ENCODE measurements at places on chromosomes 7 and 10.

DNA sequence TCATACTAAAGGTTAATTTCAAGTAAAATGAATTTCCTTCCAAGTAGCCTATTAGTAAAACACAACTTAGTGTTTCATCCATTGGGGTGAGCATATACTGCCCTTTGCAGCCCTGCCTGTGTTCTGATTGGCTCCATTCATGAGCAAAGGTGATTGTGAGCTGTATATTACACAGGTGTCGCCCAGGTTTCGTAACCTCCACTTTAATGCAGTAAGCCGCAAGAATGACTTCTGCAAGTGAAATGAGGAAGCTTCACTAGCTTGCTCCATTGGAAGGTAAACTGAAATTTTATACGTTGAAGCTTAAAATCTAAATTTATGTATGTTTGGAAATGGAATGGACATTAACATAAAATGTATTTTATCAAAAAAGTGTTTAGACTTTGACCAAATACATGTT is 24.4 kb downstream of the MTURN start:
- DNase-seq = no peak

- DNase-seq = no peak
These were observed 16.0 kb downstream of the SEMA3C start for GRCh38 chr7:80902716-80903308.

DNA sequence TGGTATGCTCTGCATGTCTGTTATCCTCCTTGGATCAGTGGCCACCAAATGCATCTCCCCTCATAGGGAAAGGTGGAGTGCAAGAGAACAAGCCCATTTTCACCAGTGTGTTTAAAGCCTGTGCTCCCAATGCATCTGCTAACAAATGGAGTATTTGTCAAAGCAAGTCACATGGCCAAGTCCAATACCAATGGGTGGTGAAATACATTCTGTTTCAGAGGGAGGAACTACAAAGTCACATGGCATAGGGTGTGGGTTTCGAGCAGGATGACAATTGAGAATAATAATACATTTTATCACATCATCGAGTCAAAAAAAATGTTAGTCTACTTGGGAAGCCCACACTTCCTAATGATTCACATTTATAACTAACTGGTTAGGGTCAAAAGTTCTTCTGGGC is 62.7 kb downstream of the SUGCT start:
- no peak for DNase-seq

GRCh38 chr10:102641402-102641801 is 2.9 kb upstream of the TRIM8 start:
- no peak for DNase-seq

DNA sequence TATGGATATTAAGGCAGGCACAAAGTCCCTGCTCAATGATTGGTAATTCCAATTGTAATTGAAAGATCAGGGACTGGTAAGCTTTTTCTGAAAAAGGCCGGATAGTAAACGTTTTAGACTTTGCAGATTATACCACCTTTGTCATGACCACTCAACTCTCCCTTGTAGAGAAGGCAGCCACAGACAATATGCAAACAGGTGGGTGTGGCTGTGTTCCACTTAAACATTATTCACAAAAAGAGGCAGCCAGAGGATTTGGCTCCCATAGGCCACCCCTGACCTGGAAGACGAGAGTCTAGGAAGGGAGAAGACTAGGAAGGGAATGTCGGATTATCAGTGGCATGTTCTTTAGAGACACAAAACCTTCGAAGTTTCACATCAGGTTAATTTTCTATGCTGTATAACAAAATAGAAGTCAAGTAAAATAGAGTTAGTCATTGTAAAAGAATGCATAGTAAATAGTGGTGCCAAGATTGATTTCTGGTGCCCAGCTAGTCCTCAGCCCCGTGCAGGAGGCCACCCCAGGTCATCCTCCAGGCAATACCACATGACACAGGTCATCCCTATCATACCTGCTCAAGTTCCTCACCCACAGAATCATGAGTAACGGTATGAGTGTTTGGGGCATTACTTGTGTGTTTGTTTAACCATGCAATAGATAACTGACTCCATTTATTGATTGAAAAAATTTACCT is 193.8 kb downstream of the PLPP4 start:
- DNase-seq = no peak

DNA sequence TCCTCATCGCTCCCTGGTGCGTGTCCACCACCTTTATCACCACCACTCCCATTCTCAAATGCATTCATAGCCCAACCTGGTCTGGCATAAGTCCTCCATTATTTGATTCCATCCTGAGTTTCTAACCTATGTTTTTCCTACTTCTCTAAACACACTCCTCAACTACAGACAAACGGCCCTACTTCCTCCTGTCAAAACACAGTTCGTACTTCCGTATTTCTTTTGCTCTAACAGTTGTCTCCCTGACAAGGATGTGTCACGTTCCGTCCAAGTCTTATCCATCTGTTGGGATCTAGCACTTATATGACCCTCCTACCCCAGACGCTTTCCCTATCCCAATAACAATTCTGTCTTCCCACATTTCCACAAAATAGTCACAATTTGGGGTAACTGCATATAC is 46.8 kb downstream of the DOCK4 start:
- DNase-seq = no peak

- no peak for DNase-seq
These were observed 12.8 kb downstream of the RAB11FIP2 start for GRCh38 chr10:118033905-118034304.

GRCh38 chr10:133294189-133294588 is 14.5 kb downstream of the TUBGCP2 start:
- DNase-seq = no peak

DNA sequence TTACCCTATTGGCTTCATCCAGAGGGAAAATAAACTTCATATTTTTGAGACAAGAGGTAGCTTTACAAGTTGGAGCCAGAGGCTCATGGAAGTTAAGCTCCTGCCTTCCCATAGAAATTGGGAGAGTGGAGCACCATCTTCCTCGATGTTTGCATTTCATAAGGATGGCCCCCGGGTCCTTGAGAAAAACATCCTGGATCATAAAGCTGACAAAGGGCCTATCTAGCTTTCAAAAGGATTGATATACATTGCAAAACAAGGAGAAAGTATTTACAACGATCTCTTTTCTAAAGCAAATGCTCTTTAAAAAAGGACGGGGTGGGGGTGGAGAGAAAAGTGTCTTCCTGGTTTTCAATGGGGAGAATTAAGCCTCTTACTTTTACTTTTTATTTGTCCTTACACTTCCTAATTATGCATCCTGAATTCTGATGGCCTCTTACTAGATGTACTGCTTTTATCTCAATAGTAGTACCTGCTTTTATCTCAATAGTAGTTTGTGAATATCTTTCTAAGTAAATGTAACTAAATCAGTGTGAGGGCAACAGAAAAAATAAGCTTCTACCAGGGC is 65.6 kb downstream of the PTPRZ1 start:
- DNase-seq = no peak

DNA sequence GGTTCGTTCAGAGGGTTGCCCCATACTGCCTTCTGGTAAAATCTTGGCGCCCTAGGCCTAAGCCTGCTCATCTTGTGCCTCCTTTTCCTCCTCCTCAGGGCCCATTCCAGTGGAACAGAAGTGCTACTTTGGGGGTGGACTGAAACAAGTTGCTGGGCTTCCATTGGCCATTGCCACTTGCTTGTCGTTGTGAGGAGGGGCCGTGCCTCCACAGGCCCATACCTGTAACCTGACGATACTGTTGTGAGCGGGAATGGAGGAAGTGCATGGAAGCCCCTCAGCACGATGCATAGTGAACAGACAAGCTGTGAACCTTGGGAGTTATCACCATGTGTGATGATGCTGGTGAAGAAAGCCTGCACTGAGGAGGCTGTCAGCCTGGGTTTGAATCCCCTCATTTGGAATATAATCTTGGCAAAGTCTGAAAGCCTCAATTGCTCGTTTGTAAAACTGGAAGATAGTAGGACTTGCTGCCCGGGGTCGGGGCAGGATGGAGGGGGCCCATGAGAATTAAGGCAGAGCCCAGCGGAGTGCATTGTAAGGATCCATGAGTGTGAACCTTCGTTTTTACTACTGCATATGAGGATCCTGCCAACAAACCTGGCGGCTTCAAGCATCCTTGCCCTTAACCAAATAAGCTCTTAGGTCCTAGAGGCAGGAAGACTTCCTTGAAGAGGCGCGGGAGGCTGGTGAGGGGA is 671 bp upstream of the PAPSS2 start:
- DNase-seq = no peak

DNA sequence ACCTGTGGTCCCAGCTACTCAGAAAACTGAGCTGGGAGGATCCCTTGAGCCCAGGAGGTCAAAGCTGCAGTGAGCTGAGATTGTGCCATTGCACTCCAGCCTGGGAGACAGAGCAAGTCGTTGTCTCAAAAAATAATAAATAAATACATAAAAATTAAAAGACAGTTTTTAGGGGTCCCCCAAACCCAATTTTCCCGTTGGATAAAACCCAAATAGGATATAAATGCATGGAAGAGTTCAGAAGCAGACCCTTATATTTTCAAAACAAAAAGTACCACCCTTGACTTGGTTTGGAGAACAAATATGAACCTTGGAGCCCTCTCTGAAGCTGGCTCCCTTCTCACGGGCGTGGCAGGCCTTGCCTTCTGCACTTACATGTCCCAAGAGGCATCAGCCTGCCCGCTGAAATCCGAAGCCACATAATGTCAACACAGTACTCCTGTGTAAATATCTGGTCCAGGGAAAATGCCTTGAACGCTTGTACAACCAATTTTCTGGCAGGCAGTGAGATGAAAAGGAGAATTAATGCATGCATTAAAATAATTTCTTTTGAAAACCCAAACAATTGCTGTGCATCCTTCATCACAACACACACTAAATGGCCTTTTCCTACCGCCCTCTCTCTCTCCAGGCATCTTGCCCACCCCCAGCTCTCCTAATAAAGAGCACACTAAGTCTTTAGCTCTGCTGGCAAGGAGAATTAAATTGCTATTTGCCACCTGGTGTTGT is 46.4 kb upstream of the PARD3 start:
- no peak for DNase-seq

- no peak for DNase-seq
These were observed at the start of gene COBL for GRCh38 chr7:51316666-51317581. Gene COBL, minus strand, starts transcription at chr7:51316809. Its CDS starts 176 bp downstream, at chr7:51316633.

DNA sequence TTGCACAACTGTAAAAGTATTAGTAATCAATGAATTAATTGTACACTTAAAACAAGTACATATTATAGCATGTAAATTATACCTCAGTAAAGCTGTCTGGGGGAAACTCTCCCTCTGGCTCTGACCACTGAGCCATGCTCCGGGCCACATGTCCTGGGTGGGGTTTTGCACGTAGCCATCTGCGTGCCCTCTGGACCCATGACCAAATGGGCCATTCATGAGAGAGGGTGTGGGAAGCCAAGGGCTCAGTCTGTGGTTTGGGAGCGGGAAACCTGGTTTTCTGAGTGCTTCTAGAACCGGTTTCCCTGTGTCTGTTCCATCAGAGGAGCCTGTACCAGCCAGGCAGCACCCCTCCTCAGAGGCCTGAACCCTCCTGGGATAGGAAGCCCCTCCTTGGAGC is 143.2 kb downstream of the SH3PXD2A start:
- no peak for DNase-seq

- DNase-seq = no peak
These were observed 7.2 kb downstream of the CDCA7L start for GRCh38 chr7:21938463-21938862.

- no peak for DNase-seq
These were observed 61.4 kb upstream of the NAMPT start for GRCh38 chr7:106346167-106346677.

DNA sequence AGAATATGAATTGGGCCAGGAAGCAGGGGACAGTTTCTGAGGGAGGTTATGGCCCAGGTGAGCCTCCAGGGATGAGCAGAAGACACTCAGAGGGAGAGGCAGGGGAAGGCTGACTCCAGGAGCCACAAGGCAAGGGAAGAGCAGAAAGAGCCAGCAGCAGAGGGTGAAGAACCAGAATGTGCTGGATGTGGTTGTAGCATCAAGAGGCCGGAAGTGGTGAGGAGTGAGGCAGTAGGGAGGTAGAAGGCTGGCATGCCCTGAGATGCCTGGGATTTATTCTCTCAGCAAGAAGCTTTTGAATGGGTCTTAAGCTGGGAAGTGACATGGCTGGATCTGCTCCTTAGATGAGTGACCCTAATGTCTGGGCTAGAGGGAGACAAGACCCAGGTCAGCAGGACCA is 311.7 kb downstream of the DOCK4 start:
- no peak for DNase-seq

- DNase-seq = no peak
These were observed 51.5 kb downstream of the ANKMY2 start for GRCh38 chr7:16594061-16594460.

DNA sequence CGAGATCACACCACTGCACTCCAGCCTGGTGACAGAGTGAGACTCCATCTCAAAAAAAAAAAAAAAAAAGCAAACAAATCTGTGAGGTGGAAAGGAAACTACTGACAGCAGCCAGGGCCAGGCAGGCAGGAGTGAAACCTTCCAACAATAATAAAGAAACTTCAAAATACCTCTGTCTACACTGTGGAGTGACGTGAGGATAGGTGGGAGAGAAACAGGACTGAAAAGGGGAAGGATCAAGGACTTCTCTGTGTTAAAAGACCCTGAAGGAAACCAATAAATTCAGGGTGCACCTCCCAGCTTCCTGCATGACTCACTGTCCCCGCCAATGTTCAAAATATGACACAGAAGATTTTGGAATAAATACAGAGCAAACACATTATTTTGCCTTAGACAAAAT is 82.9 kb downstream of the KIAA1549 start:
- peak; percentile 28 for DNase-seq

GRCh38 chr7:55423891-55424290 is 58.8 kb downstream of the LANCL2 start:
- DNase-seq = no peak

DNA sequence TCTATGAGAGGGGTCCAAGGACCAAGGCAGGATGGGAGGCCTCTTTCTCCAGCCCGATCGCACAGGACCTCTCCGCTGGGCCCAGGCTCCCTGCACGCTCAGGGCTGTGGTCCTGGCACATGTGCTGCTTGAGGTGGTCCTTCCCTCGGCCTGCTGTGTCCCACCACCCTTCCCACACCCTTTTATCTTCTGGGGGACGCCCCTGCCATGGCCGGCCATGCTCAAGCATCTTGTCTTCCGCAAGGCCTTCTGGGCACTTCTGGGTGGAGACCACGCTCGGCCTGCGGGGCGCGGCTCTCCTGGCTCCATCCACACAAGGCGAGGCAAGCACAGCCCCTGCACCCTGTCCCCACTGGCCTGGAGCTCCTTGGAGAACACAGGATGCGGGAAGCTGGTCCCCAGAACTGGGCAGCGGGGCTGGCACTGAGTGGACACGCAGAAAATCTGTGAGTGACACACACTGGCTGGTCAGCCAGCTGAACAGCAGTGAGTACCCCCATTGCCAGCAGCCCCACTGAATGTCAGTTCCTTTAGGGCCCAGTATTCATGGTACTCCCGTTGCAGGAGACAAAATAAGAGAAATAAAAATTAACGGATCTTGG is 115.9 kb downstream of the TCERG1L start:
- DNase-seq = no peak

DNA sequence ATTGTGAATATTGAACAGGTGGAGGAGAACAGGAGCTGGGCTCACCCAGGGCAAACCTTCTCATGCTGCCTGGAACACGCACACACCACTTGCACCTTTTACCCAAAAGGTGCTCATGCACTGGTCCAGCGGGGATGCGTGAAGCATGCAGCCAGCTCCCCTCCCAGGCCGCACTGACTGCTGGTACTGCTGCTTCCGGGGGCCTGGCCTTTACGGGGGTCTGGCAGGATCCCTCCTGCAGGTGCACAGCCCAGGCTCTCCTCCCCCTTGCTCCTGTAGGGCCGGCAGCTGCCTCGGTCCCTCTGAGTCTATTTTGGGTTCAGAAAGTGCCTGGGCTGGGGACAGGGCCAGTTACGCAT is 221.7 kb downstream of the DNAJB6 start:
- DNase-seq = no peak

GRCh38 chr10:93435621-93436397 is 46.3 kb downstream of the MYOF start:
- no peak for DNase-seq
